HepG2 (cell line): ENCODE measurements at places on chromosomes 11 and 22.

DNA sequence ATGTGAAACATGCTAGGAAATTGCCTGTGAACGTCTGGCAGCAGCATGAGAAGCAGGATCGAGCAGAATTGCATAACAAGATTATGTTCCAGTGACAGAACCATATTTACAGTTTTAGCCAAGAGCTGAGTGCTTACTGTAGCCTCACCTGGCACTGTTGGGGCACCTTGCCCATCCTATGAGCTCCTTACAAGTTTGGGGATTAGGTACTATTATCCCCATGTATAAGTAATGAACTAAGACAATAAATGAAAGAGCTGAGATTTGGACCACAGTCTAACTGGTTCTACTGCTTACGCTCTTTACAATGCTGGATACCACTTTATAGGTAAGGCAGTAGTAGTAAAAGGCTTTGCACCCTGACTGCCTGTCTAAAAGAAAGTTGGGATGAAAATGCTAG is 17.1 kb upstream of the PATE1 start:
- no peak for DNase-seq

- no peak for DNase-seq
Measured at GRCh38 chr11:48675945-48676344, 187.4 kb downstream of the OR4A47 start.

DNA sequence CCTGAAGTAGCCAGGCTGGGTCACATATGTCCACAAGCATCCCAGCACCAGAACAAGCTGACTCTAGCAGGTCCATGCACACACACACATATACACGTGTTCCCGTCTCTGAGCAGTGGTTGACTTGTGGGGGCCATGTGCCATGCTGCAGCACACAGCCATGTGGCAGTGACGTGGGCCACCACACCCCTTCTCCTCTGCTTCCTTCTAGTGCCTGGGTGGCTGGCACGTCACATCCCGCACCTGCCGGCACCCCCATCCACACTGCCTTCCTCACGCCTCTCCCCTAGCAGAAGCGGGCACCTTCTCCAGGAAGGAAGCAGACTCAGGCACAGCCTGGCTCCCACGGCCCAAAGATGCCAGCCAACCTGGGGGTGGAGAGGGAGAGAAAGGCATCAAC is 9.5 kb downstream of the SYT7 start:
- no peak for DNase-seq

DNA sequence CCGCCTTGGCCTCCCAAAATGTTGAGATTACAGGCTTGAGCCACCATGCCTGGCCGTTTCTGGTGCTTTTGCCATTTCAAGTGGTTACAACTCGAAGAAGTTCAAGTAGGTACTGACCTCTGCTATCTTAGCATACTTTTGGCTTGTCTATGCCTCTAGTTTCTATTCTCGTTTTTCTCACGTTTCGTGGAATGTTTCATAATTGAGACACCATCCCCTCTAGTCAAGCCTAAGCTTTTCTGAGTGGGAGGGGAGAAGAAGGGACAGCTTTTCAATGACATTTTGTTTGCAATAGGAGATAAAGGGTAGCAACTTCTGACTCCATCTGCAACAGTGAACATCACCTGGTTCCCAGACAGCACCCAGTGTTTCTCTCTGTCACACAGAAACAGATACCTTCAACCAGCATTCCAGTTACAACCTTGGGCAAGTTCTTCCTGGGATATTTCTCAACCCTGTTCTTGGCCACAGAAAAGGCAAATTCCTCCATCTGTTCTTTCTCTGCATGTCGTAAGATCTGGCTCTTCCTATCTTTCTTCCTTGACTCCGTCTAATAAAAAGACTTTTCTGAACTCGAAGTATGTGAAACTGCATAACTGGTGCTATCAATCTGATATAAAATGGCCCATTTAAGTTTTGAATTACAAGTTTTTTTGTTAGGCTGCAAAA is 25.5 kb downstream of the DDI1 start:
- DNase-seq = no peak

- DNase-seq = peak; percentile 8
Measured at GRCh38 chr11:115208808-115209259, 295.4 kb downstream of the CADM1 start.

DNA sequence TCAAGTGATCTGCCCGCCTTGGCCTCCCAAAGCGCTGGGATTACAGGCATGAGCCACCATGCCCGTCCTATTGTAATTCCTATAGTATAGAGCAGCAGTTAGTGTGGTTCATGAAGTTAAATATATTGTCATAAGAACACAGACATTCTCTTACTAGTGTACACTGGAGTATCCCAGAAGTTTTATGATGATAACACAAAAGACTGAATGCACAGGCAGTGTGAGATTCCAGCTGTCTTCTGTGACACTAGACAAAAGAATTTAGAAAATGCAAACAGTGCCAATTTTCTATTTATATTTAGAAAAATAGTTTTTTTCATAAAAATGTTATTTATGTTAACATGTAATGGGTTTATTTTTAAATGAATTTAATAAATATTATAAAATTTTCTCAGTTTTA is 39.4 kb upstream of the RBX1 start:
- DNase-seq = no peak

- DNase-seq = no peak
Measured at GRCh38 chr11:103581760-103582159, 454.7 kb upstream of the DDI1 start.

DNA sequence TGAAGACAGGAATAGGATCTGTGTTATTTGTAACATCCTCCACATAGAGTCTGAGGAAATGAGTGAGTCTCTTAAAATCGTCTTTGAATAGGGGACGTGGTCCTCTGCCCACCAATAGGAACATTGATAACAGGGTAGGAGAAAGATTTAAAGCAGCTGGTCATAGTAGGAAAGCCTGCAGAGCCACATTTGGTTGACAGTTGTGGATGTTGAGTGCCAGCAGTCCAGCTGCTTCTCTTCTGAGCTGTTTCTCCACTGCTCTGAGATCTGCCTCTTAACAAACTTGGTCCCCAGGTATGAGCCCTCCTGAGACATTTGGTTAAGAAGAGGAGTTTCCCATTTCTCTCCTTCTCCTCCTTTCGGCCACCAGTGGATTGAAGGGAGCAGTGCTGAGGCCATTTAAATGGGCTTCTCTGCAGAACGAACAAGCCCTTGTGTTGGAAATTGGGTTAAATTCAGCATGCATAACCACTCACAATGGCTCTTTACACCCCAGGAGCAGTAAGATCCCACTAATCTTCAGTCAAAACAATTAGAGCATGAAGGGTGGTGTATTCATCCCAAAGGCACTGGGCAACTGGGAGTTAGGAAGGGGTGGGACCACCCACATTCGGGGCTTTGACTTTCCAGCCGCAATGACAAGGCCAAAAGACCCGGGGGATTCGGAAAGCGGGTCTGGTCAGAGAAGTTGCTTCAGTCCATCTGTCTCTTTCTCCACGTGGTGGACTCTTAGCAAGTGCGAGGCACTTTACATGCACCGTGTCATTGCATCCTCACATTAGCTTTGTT is 32.3 kb downstream of the MIAT start:
- DNase-seq = no peak

GRCh38 chr11:19511413-19512183 is 201.0 kb upstream of the NAV2 start:
- no peak for DNase-seq

DNA sequence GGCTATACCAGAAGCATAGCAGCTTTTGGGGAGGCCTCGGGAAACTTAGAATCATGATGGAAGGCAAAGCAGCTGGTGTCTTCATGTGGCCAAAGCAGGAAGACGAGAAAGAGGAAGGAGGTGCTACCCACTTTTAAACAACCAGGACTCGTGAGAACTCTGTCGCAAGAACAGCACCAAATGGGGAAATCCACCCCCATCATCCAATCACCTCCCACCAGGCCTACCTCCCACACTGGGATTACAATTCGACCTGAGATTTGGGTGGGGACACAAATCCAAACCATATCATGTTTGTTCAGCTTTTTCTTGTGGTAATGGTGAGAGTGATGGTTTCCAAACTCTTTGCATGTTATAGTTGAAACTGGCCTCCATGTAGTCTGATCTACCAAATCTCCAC is 32.5 kb upstream of the OR10D3 start:
- DNase-seq = no peak

GRCh38 chr11:104594228-104594958 is 303.9 kb downstream of the CASP12 start:
- DNase-seq = no peak

GRCh38 chr11:124644426-124645280 is 22.0 kb downstream of the TBRG1 start:
- peak; percentile 64 for DNase-seq

- DNase-seq = no peak
Measured at GRCh38 chr11:119416606-119417580, 6.1 kb downstream of the THY1 start.

DNA sequence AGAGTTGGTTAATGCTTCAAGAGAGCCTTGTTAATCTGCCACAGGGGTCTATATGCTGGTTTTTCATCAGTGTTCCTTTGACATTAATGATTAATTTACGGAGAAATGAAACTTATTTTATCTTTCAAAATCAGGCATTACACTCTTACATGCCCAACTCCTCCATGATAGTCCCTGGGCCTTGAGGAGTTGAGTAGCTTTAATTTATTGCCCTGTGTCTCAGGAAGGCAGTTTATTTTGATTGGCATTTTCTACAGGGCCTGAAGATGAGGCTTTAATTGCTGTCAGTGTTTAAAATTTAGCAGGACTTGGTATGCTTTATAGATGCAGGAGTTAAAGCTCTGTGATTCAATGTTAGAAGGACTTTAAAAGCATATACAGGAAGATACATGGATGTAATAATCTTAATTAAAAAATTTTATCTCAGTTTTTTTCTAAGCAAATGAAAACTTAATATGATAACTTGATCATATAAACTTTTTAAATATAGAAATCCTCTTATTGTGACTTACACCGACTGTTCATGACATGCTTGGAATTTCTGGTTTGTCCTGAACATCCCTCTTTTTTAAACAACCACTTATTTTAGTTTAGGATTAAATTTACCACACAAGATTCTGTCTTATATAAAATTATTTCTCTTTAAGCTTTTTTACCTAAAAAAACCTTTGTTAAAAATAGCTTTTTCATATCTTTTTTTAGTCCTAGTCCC is 12.2 kb downstream of the GLYAT start:
- DNase-seq = no peak

DNA sequence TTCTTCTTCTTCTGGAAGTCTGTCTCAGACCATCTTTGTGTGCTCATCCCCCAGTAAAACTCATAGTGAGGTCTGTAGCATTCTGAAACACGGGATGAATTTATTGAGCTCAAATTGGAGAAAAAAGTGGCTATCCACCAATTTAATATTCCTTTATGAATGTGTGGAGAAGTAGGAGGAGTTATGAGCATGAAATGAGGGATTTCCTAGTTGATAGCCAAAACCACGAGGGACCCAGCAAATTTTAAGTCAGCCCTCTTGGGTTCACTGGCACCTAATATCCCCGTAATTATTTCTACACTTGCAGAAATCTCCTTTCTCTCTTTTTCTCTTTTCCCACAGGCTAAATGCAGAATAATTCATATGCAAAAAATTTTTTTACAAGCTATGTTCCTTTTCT is at the start of gene OR52A1:
Gene OR52A1 (minus strand): TSS at position 101 of the 400 bp plus-strand sequence. CDS start 2,388 bp downstream, outside the sequence.
- no peak for DNase-seq

DNA sequence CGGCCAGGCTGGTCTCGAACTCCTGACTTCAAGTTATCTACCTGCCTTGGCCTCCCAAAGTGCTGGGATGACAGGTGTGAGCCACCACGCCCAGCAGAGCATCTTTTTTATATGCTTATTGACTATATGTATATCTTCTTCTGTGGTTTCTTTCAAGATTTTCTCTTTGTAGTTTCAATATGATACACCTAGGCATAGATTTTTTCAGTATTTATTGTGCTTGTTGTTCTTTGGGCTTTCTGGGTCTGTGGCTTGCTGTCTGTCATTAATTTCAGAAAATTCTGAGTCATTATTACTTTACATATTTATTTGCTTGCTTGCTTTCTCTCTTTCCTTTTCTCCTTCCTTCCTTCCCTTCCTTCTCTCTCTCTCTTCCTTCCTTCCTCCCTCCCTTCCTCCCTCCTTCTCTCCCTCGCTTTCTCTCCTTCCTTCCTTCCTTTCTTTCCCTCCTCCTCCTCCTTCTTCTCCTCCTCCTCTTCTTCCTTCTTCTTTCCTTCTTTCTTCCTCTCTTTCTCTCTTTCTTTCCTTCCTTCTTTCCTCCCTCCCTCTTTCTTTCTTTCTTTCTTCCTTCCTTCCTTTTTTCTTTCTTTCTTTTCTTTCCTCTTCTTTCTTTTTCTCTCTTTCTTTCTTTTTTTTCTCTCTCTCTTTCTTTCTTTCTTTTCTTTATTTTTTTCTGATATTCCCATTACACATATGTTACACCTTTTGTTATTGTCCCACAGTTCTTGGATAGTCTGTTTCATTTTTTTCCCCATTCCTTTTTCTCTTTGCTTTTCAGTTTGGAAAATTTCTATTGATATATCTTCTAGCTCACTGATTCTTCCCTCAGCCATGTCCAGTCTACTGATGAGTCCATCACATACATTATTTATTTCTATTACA is 10.9 kb upstream of the DCHS1 start:
- no peak for DNase-seq

- DNase-seq = no peak
Measured at GRCh38 chr22:27748751-27749191, 52.8 kb downstream of the MN1 start.

DNA sequence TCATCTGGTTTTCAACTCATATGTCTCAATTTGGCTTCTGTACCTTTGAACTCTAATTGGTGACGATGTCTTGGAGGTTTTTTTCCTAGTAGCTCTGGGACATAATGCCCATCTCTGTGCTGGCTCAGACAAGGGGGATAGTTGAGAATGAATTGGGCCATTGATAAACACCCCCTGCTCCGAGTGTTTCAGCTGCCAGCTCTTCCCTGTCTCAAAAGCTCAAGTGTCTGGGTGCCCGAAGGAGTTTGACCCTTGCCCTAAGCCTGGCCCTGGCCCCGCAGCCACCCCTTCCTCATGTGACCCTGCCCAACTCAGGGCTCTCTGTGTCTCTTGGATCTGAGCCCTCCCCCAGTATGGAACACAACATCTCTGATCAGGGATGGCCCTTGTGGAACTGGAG is 3.0 kb downstream of the INSC start:
- no peak for DNase-seq

DNA sequence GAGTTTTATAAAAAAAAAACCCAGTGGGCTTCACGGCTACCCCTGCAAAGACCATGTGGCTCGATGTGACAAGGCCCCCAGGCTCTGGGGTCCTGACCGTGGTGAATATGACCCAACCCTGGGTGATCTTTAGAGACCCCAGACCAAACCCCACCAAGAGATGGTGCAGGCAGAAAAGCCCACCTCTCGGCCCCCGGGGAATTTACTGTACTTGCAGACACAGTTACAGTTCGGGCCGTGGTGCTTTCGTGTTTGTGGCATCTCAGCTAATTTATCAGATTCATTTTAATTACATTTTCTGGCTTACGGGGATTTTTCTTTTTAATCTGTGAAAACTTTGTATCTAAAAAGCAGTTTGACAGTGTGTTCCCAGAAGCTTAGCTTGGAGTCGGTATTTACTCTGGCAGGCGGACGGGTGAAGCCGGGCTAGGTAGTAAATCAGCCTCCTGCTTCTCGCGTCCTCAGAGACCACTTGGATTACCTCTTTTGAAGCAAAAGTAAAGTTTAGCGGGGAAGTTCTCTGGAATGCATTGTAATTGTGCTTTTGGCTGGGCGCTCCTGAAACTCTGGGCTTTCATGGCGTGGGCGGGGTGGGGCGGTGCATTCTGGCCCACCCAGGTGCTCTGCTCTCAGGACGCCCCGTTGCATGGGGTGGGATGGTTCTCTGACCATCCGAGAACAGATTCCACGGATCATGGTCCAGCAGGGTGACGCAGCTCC is 25.3 kb downstream of the ANO1 start:
- DNase-seq = no peak
